ENCODE measurements at places on chromosomes 11 and 22.

- DNase-seq: no peak
Measured at GRCh38 chr11:22976146-22976545, 115.9 kb upstream of the CCDC179 start.

DNA sequence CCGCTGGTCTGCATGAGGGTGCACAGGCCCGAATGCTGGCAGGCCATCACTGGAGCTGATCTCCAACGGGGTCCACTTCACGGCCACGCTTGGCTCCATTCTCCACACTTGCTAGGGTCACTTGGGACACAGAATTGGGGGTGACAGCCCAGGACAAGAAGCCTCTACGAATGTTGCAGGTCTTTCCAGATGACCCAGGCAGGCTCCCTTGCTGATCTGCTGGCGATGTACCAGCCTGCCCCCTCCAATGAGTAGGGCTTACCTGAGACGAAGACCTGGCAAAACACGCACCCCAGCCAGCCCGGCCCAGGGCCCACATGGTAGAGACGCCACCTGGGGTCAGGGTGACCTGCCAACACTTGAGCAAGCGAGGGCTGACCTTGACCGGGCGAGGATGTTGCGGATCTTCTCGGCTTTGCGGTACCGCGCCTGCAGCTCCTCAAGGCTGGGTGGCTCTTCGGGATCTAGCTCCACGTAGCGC lies 44.9 kb downstream of the C11orf58 start:
- no peak for DNase-seq

- DNase-seq: peak; percentile 1
Measured at GRCh38 chr11:43282607-43283440, 29.0 kb upstream of the API5 start.

- peak; percentile 24 for DNase-seq
Measured at GRCh38 chr22:23315341-23315917, 135.1 kb downstream of the BCR start.

DNA sequence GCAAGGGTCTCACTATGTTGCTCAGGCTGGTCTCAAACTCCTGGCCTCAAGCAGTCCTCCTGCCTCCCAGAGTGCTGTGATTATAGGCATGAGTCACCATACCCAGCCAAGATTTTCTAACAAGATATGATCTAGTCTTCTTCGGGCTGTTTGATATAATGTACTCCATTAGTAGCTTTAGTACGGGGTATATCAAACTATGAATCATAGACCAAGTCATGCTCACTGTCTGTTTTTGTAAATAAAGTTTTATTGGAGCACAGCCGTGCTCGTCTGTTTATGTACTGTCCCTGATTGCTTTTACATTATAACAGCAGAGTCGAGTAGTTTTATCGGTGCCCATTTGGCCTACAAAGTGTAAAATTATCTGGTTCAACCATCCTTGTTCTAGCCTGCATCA lies 43.9 kb upstream of the GRIK4 start:
- no peak for DNase-seq

GRCh38 chr11:34501949-34502348 lies 11.6 kb downstream of the ELF5 start:
- no peak for DNase-seq

DNA sequence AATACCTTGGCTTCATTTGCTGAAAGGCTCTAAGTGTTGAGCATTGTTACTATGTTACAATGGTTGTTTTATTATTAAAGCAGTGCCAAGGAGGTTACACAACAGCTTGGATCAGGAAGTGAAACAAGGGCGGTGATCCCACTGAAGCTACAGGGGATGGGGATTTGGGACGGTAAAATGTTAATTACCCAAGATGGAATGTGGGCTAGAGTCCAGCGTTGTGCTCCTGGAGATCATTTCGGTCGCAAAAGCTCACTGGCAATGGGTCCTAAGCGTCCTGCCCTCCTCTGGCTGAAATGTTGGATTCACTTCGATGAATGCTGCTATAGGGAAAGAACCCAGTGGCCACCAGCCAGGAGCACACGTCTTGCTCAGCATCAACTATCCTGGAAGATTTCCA lies 48.3 kb downstream of the FAM83F start:
- DNase-seq: no peak

Data from activated effector memory CD4-positive, alpha-beta T cell treated with Interleukin-2 at 50 U/mL for 16 hours (primary cell).